ENCODE measurements at places on chromosomes 7 and 10.

DNA sequence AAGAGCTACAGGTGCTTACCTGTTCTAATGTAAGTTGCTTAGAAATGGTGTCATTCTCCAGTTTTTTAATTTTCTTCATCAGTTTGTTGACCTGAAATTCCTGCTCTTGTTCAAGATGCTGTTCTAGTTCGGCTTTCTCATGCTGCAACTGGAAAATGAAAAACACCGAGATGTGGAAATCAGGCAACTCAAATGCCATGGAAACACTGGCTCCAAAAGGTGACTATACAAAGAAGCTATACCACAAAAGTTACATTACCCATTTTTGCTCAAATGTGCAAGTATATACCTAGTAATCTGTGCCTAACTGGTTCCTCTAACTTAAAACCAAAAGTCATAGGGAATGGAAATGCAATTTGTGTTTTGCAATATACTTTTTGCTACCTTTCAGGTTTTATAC, 73.8 kb downstream of the CCDC6 start:
- DNase-seq = no peak

- DNase-seq = no peak
Observed at GRCh38 chr7:116337018-116337417, 126.7 kb downstream of the TES start.

DNA sequence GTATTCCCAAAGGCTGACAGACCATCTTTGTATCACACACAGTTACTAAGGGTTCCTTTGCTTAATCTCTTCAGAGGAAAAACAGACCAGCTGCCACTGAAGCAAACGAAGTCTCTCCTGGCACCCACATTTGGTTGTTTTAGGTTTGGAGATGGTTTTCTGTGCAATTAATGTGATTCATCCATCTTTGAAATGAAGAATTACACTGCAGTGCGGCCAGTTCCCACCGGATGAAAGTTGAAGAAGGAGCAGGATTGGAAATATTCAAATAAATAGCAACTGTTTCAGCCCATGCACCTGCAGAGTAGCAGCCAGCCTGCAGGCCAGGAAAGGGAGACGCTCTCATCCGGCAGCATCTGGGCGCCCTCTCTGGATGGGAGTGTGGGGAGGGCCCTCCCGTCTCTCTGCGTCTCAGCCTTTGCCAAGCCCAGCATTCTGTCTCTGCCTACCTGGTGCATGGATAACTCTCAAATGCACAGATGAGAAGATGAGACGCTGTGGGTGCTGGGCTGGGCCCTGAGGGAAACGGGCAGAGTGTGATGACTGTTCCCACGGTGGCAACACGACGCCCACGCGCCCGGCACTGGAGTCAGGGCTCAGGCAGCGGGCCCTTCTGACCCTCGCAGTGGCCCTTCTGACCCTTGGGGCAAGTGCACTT, 214.0 kb downstream of the PTPRN2 start:
- DNase-seq = no peak

GRCh38 chr10:79904671-79905321, 44.1 kb downstream of the SFTPD start:
- peak; percentile 47 for DNase-seq

DNA sequence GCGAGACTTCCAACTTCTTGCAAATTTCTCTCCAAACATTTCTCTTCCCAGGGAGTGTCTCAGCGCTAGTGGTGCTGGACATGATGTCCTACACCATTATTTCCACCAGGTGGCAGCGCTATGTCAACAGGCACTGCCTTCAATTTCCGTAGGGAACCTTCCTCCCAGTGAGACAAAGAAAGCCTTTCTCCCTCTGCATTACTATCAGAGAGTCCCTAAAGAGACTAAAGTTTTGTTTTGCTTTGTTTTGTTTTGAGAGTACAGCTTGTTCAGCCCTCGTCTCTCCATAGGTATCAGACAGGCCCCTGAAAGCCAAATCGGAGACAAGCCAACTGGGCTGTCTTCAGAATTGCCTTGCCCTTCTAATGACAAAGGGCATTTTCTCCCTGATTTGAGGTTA, 44.2 kb upstream of the GGCT start:
- peak; percentile 51 for DNase-seq
